Left kidney (tissue), 8 donors: ENCODE measurements at places on chromosomes 5 and 9. TPM values are rescaled to one million over a fixed set of nuclear protein-coding genes. Genes with fewer than 3 reads are reported as not detected.

DNA sequence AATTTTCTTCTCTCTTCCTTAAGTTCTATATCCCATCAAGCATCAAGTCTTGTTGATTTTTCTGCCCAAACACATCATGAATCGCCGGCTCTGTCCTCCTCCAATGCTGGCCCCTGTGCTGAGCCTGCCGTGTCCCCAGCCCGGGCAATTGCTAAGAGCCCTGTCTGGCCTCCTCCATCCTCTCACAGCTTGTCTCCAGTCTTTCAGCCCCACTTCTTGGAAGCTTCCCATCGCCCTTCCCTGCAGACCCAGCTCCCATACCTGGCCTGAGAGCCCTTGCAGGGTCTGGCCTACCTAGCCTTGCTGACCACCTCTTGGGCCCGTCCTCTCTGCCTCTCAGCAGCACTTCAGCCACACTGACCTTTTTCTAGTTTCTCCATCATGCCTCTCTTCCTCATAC, 61.9 kb downstream of the COL15A1 start:
- DNase-seq = no peak

DNA sequence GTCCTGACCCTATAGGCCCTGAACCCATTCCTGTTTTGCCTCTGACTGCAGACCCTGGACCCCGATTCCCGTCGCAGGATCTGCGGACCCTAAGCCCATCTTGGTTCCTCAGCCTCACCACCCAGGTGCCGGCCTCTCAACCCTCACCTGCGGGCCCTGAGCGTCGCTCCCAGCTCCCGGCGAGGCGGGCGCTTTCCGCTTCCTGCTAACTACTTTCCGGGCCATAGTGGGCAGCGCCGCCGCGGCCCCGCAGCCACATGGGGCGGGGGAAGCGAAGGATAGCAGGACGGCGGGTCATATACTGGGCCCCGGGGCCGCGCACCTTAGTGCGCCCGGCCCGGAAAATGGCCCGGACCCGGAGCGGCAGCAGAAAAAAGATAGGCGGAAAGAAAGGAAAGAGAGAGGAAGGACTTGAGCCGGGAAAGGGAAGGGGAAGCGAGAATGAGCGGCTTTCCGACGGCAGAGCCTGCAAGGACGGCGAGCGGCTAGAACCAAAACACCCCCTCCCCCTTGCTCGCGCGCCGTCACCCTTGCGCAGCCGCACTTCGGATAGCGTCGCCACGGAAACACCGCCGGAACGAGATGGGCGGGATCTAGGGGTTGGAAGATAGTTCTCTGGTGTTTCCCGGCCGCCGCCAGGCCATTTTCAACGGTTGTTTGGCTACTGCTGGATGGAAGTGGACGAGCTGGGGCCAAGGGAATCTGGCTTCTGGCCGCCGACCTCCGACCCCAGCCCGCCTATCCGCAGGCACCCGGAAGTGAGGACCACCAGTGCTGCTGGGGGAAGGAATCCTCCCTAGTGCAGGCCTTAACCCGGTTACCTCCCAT, at the start of gene DCAF12:
Gene DCAF12, minus strand, starts transcription at position 492 of the 828 bp plus-strand sequence. Its CDS starts 267 bp downstream, at position 225.
- peak; percentile 95 for DNase-seq

DNA sequence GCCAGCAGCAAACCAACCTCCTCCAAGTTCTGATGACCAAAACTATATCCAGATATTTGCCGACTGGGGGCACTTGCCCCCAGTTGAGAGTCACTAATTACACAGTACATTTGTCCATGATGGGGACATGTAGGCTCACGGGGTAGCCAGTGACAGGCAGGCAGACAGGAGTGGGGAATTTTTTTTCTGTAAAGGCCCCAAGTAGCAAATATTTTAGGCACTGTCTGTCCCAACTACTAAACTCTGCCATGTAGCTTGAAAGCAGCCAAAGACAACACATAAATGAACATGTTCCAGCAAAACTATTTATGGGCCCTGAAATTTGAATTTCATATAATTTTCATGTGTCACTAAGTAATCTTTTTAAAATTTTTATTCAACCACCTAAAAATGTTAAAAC, 80.7 kb downstream of the GRIA1 start:
- DNase-seq = no peak

DNA sequence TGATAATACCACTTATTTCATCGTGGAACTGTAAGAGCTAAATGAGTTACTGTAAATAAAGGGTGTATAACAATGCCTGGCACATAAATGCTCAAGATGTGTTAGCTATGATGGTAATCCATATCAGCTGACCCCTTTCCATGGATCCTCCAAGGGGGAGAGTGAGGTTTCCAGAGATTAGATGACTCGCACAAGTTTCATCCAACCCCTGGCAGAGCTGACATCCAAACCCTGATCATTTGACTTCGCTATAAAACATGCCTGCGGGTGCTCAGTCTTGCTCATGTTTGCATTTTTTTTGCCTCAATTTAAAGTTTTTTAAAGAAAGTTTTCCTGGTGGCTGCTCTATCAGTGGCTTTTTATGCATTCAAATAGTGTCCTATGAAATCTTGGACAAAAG, 145.7 kb upstream of the SMIM23 start:
- DNase-seq = no peak

DNA sequence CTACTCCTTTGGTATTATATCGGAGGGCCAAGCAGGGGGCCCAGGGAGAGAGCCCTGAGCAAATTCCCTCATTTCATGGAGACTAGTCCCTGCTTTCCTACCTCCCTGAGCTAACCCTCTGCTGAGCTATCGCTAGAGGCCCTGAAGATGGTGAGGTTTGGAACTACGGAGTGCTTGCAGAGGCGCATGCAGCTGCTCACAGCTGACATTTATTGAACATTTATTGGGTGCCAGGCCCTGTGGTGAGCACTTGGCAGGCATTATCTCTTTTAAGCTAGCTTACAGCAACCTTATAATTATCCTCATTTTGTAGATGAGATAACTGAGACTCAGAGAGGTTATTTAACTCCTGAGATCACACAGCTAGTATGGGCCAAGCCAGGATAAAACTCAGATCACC, 9.8 kb downstream of the FAT2 start:
- no peak for DNase-seq

DNA sequence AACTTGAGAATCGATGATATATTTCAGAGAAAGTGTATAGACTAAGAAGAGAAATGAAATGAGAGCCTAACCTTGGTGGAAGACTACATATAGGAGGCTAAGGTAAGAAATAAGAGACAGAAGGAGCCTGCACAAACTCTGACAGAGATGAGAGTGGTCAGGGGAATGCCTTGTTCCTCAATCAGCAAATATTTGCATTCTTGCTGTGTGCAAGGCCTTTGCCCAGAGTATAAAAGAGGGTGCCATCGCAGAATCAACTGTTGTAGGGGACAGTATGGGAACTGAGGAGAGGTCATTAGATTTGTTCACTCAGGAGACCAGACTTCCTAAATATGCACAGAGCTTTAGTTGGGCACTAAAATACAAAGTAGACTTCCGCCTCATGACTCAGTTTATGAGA, 137.2 kb downstream of the ATG10 start:
- no peak for DNase-seq

GRCh38 chr5:126847456-126847820, 70.5 kb downstream of the LMNB1 start:
- no peak for DNase-seq

GRCh38 chr5:152532714-152533113, 127.6 kb upstream of the NMUR2 start:
- DNase-seq = peak; percentile 57

GRCh38 chr5:77304388-77304787, 93.9 kb downstream of the PDE8B start:
- no peak for DNase-seq

DNA sequence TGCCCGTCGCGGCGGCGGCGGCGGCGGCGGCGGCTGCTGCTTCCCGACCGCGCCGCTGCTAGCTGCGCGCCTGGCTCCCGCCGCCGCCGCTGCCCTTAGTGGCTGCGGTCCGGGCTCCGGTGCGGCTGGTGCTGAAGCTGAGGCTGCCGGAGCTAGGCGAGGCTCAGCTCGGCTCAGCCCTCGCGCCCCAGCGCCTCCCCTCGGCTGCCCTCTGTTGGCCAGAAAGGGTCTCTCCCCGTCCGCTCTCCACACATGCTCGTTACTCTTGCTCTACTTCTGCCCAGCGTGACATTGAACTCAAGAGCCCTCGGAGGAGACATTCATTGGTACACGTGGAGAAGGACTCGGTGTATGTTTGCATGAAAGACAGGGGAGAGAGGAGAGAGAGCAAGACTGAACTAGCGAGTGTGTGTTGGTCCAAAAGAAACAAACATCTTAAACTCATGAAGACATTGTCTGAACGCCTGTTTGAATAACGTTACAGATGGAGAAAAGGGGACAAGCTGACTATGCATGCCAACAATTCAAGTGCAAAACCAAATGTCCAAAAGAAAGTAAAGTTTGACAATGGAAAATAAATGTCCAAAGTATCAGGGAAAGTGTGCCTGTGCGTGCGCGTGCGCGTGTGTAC, at the start of gene HCN1:
Gene HCN1, minus strand, starts transcription at position 175 of the 631 bp plus-strand sequence.
- DNase-seq = peak; percentile 75

DNA sequence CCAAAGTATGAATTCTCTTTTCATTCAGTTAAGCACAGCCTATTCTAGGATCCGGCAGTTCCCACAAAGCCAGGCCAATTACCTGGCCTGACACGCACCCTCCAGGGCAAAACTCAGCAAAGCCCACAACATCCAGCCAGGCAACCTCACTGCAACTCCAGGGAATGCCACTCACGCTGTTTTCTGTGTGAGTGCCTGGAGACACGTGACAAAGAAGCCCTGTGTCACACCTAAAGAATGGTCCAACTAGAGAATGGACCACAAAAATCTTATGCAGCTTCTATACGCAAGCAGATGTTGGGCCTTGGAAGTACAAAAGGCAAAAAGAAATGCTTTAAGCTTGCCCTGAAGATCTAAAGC, 20.2 kb downstream of the RETREG1 start:
- DNase-seq = no peak

The C9 gene
- polyA plus RNA-seq = 0.37 TPM

The AQP3 gene
- polyA plus RNA-seq = 30.7 TPM

The RBM27 gene
- polyA plus RNA-seq = 33.0 TPM

The CDH9 gene
- polyA plus RNA-seq = 21.8 TPM

The CDC20B gene
- polyA plus RNA-seq = 0.62 TPM

The TAF11L5 gene
- not detected for polyA plus RNA-seq

The AK1 gene
- 32.8 TPM for polyA plus RNA-seq

The ABCA2 gene
- 46.6 TPM for polyA plus RNA-seq

The ZNF608 gene
- polyA plus RNA-seq = 83.4 TPM

The EEIG1 gene
- 34.2 TPM for polyA plus RNA-seq

The PCDHB7 gene
- 4.5 TPM for polyA plus RNA-seq

The ADAMTSL2 gene
- polyA plus RNA-seq = 1.2 TPM

The EHMT1 gene
- polyA plus RNA-seq = 78.7 TPM
